Forelimb muscle (tissue), 1 donor: ENCODE measurements at places on chromosomes 2 and 18.

GRCh38 chr2:134410006-134410405 is 156.1 kb downstream of the MGAT5 start:
- no peak for DNase-seq

DNA sequence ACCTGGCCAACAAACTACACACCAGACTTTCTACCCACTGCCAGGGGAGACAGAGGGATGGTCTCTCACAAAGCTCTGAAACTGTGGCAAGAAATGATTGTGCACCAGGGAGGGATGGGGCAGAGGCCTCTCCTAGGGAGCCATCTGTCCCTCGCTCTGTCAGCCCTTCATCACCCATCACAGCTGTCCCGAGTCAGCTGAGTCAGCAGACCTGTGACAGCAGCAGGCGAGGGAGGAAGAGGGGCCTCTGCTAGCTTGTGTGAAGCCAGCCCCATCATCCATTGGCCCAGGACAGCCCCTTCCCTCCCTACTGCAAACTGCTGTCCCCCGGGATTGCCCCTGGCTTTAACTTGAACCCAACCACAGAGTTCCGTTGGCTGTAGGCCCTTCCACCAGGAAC is 5.0 kb downstream of the SH2D6 start:
- no peak for DNase-seq

- DNase-seq, result no peak
These were observed 70.0 kb downstream of the ATP9B start for GRCh38 chr18:79139206-79139605.

DNA sequence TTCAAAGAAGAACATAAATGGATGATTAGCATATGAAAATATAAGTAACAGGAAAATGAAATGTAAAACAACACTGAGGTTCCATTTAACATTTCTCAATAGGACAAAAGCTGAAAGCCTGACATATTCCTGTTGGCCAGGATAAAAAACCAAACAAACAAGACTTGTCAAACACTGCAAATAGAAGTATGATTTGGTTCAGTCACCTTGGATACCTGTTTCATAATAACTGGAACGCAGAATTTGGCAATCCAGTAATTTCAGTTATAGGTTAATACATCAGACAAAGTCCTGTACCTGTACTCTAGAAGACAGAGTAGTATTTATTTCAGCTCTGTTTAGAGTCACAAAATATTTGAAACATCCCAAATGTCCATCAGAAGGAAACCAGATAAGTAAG is 16.5 kb upstream of the EVA1A start:
- no peak for DNase-seq

DNA sequence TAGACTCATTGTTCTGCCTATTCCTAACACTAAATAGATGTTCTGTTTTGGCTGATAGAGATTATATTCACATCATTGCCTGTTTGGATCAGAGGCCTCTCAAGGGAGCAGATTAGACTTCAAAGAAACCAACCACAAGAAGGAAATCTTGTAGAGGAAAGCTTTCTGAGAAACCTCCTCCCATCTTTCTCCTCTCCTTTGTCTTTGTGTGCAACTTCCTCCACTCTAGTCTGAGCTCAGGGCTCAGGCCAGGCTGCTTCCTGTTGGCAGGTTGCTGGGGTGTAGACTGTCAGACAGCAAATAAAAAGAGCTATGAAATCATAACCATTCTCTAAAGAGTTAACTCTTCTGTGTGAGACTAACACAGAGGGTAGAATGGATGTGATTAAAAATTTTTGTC is 113.0 kb downstream of the TGFA start:
- no peak for DNase-seq

GRCh38 chr2:85524336-85524908 is 14.5 kb upstream of the MAT2A start:
- no peak for DNase-seq

DNA sequence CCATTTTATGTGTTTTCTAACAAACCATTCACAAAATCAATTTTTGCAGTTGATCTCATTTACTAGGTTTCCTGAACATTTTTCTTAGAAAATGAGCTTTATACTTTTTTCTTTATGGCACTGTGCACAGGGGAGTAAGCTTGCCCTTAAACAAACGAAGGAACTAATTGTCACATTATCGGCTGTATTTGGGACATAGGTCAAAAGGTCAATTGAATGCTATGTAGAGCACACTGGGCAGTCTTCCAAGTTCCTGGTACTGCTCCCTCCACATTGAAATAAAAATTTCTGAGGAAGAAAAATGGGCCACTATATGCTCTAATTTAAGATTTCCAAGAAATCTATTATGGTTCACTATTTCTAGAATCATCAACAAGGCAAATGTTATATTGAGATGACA is 93.6 kb upstream of the TMEFF2 start:
- DNase-seq, result no peak

GRCh38 chr2:99662761-99663341 is 173.0 kb upstream of the REV1 start:
- DNase-seq, result peak; percentile 80

DNA sequence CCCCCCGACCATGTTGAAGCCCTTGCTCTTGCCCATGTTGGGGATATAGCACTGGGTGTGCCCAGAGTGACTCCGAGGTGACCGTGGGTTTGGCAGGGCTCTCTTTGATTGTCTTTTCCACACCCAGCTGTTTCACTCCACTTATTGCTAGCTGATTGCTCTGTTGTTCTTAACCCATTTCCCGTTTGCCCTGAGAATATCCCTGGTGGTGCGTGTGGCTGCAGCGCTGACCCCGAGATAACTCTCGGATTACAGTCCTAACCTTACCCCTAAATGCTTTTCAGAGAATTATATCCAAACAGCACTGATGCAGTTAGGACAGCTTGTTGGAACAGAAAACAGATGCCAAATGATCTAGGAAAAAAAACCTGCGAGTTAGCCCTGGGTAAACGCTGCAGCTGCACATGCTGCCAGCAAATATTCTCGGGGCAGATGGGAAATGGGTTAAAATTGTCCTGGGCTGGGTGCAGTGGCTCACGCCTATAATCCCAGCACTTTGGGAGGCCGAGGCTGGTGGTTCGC is 34.3 kb upstream of the SNORC start:
- DNase-seq, result no peak

DNA sequence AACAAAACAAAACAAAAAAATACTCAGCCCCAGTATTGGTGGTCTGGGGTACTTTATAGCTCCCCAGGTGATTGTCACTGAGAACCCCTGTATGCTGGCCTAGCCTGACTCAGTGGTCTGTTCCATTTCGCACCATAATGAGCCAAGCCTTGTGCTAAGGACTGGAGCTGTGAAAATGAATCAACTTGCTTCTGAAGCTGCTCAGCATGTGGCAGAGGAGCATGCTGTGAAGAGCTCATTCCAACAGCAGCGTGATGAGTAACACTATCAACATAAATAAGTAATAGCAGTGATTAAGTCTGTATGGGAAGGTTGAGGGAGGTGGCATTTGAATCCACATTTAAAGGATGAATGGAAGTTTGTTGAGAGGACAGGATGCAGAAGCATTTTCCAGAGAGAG is 67.2 kb upstream of the ATL2 start:
- DNase-seq, result no peak

DNA sequence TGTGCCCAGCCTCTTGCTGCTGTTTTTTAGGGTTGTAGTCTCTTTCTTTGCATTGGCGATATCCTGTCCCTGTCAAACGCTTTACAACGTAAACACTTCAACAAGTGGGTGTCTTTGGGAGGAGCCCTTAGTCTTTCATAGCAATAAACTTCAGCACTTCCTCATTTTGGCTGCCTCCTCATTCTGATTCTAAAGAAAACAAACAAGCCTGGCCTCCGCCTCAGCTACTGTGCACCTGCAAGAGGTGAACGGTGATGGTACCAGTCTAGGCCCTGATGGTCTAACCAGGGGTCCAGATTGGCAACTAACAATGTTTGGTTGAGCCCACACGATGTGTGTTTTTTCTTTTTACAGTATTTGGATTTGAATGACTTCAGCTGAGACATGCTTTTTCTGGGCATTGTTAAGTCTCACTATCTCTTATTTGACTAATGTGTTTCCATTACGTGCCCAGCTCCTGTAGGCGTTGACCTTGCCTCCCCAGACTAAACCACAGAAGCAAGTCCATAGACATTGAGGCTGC is 53.2 kb upstream of the CUL3 start:
- no peak for DNase-seq

DNA sequence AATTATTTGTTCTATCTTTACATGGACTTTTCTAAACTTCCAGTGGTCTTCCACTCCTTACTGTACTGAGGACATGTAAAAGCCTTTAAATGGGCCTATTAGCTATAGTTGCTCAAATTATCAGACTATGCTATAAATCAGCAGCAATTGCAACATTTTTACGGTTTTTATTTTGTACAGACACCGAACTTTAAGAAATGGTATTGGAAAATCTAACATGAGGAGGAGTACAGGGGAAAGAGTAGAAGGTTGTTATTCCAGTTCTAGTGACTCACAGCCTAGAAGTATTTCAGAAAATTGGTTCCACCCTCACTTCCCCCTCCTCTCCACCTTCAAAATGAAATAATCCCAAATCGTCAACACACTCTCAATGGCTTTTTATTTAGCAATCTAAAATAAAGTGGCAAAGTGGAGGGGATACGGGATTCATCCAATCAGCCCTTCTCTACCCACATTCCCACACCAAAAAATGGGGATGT is 1.1 kb downstream of the NCKAP1 start:
- DNase-seq, result no peak

DNA sequence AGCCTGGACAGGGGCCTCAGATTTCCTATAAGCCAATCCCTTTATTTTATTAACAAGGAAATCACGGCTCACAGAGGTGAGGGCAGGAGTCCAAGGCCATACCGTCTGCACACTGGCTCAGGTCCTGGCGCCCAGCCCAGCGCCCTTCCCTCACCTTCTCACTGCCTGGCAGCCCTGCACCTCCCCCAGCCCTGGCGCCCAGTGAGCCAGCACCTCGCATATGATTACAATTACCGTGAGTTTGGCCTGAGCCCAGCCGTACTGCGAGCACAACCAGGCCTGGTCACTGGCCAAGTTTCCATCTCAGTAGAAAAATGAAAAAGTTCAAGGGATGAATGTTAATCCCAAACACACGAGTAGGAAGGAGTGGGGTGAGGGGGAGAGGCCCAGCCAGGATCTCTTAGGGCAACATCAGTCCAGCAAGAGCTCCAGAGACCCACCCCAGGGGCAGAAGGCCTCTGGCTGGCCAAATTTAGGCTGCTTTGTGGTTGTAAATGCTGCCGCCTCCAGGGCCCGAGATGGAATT is 68.4 kb downstream of the MCFD2 start:
- DNase-seq, result peak; percentile 83

GRCh38 chr18:59696311-59697235 is 650 bp downstream of the CCBE1 start:
- DNase-seq, result no peak

- DNase-seq, result no peak
These were observed 10.7 kb upstream of the MRO start for GRCh38 chr18:50830544-50830943.

- DNase-seq, result no peak
These were observed 79.4 kb upstream of the ARHGAP28 start for GRCh38 chr18:6650127-6650507.

DNA sequence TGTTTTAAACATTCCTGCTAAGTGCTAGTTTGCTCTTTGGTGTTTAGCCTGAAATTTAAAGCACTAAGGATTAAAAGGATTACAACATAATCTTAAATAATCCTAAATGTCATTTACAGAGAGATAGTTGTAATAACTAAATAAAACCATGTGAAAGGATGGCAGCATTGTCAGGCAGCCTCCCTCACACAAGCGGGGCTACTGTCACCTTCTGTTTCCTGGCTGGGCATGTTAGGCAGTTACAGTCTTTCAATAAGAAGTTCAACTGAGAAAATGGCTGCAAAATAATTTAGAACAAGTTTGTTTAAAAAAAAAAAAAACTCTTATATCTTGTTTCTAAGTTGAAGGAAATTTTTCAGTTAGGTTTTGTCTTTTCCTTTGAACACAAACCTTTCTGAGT is 124.9 kb downstream of the ARHGAP15 start:
- no peak for DNase-seq

DNA sequence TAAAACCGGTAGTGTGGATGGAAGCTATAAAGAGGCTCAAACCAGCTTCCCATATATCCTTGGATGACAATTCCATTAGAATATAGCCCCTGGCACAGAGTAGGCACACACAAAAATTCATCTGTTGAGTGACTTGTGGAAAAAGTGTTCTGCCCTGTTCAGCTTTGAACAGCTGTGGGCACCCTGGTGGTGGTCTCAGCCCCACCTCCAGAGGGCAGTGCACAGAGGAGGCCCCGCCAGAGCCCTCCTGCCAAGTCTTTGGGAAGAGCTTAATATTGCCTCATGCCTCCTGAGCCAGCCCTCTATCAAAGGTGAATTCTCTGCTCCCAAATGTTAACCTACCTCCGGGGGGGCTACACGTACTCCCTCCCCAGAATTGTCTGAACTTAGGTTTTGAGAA is 30.4 kb downstream of the EPAS1 start:
- no peak for DNase-seq

DNA sequence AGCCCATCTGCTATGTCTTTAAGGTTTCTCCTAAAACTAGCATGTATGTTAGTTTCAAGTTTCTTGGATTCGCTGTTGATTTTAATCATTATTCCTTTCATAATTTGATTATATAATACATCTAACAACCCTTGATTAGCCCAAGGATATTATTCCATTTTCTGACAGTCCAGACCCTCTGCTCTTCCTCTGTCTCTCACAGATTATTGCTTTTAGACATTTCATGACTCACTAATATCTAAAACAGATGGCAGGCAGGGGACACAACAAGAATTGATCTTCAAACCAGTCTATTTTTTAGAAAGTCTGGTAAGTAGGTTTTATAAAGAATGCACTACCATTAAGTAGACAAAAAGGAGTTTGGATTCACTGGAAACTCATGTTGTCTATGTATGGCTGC is 162.2 kb downstream of the ANKRD44 start:
- DNase-seq, result no peak

GRCh38 chr2:173693044-173693589 is 272.1 kb downstream of the SP3 start:
- no peak for DNase-seq

DNA sequence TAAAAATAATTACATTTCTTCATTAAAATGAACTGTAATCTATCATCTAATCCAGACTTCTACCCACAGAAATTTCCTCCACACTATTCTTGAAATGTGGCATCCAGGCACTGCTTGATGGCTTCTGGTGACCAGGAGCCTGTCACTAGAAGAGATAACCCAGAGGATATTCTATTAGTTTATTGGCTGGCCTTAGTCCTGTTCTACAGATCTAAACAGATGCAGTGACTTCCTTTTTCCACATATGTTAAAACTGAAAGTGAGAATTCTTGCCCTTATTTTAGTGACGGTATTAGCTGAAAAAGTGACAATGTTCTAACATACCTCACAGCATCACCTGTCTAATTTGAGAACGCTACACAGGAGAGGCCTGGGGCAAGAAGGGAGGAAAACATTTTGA is 775.4 kb downstream of the TSN start:
- DNase-seq, result no peak

DNA sequence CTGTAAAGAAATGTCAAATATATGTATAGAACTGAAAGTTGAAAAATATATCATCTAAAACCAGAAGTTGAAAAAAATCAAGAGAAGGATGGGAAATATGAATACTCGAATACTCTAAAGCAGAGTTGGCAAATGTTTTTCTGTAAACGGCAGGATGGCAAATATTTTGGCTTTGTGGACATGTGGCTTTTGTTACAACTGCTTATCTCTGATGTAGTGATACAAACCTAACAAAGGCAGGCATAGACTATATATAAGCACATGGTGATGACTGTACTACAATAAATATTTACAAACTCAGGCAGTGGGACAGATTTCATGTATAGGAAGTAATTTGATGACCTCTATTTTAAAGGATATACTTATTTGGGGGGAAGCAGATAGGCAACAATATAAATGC is 224.6 kb upstream of the LRRTM4 start:
- no peak for DNase-seq
